ENCODE measurements at places on chromosomes 2 and 18. TPM values are rescaled to one million over a fixed set of nuclear protein-coding genes. Genes with fewer than 3 reads are reported as not detected.
A peak's percentile ranks its signal among the peaks of the same experiment; 100 is the strongest.

- peak; percentile 13 for DNase-seq
Observed at GRCh38 chr18:21741562-21742314, 1.1 kb downstream of the MIB1 start.

DNA sequence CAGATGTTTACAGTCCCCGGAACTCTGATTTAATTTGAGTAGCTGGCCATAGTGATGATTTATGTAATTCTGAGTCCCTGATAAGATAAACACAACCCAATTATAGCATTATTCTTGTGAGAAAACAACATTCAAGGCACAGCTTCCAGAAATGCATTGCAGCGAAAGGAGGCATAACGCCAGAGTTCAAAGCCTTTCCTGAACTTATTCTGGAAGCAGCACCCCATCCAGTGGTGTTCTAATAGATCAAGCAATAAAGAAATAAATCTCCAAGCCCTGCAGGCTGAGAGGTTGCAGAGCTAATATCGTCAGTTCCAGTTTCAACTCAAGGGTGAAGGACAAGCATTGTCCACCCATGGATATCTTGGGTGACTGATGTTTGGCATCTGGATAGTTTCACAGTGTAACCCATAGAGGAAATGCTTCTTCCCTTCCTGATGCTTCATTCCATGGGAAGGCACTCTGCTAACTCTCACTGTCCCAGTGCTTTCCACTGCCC, 18.8 kb downstream of the CDH2 start:
- no peak for DNase-seq

DNA sequence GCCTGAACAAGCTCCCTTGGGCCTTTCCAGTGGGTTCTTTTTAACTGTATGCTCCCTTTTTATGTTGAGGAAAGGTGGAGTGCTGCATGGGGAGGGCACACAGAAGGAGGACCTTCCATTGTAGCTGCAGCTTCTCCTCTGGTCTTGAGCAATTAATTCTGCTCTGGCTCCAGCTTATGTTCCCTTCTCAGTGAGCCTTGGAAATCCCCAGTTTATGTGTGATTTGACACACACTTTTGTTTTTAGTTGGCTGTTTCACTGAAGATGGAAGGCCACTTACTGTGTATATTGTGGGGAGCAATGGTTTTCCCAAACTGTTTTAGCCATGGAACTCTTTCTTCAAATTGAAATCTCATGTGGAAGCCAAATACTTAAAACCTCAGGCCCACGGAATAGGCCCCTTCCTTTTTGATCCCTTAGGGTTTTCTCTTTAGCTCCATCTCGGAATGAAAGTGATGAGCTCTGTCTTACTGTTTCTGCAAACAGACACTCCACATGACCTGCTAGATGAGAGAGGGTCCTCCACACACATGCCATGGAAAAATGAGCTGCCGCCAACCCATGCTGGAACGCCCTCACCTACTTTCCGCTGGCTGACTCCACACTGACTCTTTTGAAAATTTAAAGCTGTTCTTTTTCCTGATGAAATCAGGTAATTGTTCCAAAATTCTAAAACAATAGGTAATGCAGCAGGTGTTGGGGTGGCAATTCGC, 280.9 kb upstream of the SIX2 start:
- no peak for DNase-seq

The CFAP221 gene
- not detected for total RNA-seq

DNA sequence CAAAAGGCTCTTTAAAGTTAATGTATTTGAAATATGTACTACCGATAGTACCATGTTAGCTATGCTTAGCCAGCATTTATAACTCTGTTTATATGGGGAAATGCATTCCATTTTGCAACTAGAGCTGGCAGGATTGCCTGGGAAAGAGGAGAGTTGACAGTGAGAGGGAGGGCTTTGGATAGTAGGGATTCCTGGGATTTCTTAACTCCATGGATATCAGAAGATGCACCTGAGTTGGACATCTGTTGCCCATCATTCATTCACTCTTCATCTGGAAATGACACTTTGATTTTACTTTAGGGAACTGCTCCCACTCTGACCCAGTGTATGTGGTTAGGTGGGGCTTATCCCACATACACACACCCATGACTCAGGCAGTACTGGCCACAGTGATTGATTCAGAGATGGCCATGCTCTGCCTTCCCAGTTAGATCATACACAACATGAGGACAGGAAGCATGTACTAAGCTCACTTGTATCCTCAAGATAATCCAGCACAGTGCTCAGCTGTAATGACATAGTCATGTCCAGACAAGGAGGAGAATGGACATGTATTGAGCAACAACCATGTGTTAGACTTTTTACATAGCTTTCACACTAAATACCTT, 248.8 kb downstream of the MREG start:
- DNase-seq, result no peak

DNA sequence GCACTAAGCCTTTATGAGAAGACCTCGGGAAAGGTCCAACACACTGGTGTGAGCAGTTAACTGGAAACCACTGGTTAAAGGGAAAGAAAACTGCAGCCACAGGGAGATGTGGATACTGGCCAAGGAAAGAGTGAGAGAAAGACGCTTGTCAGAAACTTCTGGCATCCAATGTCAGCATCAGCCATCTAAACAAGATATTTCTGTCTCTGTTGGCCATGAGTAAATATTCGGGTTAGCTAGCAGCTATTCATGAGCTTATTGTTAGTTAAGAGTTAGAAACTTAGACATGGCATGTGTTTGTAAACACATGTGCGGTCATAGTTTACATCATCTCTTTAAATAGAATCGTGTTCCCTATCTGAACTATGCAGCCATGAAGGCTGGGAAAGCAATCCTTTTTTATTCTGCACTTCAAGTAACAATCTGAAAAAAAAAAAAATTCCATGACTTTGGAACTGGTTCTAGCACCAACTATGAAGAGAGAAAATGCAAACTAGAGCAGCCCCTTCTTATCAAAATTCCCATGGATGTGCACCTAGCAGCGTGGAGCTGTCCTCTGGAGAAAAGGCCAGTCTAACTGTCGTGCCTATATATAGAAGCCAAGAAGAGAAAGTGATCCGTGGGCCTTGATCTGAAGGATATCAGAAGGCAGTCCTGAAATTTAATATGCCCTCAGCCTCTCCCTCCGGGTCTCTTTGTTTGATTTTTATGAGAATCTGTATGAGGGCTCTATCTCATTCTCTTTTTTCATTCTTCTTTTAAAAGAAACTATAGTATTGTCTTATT, 84.0 kb upstream of the RFX8 start:
- DNase-seq, result no peak

DNA sequence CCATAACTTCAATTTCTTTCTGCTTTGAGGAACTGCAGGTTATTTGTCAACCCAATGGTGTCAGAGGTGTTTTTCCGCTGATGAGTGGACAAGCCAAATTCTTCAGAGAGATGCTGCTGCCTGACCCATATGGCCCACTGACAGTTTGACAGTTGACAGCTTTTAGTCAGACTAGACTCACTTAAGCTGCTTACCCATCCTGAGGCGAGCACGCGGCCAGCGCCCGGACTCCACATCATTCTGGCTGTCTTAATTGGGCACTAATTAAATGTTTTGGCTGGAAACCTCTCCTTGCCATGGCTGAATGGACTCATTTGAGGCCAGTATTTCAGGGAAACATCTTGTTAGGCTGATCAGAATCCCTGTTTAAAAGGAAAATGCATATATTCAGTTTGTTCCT, 316.1 kb upstream of the FANCL start:
- DNase-seq, result no peak

All from SK-MEL-5 (cell line).